Left renal cortex interstitium (tissue), 4 donors: ENCODE measurements at places on chromosomes 16 and 17. TPM values are rescaled to one million over a fixed set of nuclear protein-coding genes. Genes with fewer than 3 reads are reported as not detected.

DNA sequence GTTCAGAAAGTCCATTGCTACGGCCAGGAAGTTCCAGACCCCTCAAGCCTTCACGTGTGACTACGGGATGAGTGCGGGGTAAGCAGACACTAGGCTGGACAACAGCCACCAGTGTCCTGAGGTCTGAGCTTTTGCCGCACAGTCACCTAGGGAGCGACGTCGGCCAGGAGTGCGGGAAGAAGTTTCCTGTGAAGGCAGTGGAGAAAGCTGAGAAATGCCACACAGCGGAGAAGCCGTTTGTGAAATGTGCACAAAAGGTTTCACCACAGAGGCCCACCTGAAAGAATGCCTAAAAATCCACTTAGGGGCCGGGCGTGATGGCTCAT lies 47.4 kb downstream of the SHCBP1 start:
- no peak for DNase-seq

GRCh38 chr16:8847145-8847544 lies 21.7 kb downstream of the CARHSP1 start:
- no peak for DNase-seq

ZNF287 gene
- 11.8 TPM for polyA plus RNA-seq

CRAMP1 gene
- 31.4 TPM for polyA plus RNA-seq

GRCh38 chr16:84332975-84333684 lies 35.2 kb upstream of the ATP2C2 start:
- DNase-seq = no peak

DNA sequence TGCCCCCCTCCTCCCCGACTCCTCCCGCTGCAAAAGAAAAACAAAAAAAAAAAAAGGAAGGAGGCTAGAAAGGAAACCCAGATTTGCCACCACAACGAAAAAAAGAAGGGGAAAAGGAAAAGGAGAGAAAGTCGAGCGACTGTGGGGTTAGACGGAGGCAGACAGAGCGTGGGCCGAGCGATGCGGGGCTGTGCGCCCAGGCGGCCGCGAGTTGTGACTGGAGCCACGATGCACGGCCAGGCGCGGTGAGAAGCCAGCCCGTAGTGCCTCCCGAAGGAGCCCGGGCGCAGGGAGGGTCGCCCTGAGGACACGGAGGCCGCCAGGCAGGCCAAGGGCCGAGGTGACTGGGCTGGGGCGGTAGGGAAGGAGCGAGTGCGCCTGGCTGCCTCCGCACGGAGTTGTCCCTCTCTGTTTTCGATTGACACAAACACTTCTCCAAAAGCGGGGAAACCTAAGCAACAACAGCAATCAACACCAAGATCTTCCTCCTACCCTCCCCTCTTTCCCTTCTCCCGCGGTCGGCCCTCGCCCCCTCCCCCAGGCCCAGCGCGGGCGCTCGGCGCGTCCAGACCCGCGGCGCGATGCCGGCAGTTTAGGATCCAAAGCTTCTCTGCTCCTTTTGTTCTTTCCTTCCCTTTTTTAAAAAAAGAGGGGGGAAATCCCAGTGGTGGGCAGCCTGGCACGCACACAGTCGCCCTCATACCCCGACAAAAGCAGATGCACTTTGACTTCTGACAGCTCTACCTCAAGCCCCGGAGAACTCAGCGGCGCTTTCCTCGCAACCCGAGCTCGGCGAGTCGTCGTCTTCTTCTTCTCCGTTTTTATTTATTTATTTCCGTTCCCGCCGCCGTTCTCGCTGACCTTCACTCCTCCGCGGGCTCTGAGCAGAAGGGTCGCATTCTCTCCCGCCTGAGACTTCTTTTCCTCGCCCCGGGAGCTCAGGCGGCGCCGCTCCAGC lies at the start of gene LHX1:
Gene LHX1, plus strand, starts transcription at position 475 of the 958 bp plus-strand sequence. CDS start 723 bp downstream, outside the sequence.
- no peak for DNase-seq

CDH1 gene
- polyA plus RNA-seq = 91.0 TPM

GRCh38 chr16:3242709-3243108 lies 7.8 kb upstream of the ZNF200 start:
- no peak for DNase-seq

GRCh38 chr17:5565808-5566207 lies 18.5 kb downstream of the NLRP1 start:
- DNase-seq = no peak

- no peak for DNase-seq
These were observed 10.4 kb downstream of the KPNB1 start for GRCh38 chr17:47660064-47660492.

GRCh38 chr16:56945847-56946527 lies 14.0 kb downstream of the HERPUD1 start:
- no peak for DNase-seq

- no peak for DNase-seq
These were observed 791 bp upstream of the SUPT4H1 start for GRCh38 chr17:58352596-58353388.

GRCh38 chr16:9499941-9500593 lies 408.6 kb downstream of the HAPSTR1 start:
- no peak for DNase-seq

CLEC3A gene
- not detected for polyA plus RNA-seq

PLXDC1 gene
- polyA plus RNA-seq = 8.8 TPM

DNA sequence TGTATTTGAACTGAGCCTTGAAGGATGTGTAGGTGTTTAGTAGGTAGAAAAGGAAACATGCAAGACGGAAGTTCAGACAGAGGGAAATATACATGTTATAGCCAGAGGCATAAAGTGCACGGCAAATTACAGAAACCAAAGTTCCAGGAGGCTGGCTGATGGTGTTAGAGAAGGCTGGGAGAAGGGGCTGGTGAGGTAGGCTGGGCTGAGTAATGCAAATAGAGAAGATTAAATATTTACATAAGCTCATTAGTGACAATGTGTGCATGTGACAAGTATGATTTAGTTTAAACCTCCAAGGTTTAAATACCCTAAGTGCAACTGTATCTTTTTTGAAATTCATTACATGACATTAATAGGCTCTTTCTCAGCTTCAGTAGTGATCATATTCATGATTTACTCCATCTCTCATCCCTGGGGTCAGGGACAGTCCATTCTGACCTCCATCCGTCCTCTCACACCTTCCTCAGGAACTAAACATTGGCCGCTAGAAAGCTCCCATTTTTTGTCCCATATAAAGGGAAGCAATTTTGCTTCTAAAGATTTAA lies 399.8 kb upstream of the SALL1 start:
- DNase-seq = no peak
